Hypothalamus (tissue), 51 donors: ENCODE measurements at places on chromosomes 2 and 18.

DNA sequence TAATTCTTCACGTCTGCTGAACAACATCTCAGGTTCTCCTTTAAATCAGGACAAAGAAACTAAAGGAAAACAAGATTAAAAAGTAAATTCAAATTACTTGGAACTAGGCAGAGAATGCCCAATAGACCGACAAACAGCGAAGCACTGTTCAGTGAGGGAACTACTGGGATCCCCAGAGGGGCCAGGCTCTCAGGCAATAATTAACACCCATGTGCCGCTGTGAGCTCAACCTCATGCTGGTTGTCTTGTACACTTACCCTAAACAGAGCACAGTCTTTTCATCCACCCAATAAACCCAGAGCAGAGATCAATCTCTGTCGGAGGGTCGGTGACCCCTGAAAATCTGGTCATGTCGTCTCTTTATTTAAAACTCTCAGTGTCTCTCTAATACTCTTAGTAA lies 229.9 kb upstream of the CRIM1 start:
- DNase-seq: no peak

DNA sequence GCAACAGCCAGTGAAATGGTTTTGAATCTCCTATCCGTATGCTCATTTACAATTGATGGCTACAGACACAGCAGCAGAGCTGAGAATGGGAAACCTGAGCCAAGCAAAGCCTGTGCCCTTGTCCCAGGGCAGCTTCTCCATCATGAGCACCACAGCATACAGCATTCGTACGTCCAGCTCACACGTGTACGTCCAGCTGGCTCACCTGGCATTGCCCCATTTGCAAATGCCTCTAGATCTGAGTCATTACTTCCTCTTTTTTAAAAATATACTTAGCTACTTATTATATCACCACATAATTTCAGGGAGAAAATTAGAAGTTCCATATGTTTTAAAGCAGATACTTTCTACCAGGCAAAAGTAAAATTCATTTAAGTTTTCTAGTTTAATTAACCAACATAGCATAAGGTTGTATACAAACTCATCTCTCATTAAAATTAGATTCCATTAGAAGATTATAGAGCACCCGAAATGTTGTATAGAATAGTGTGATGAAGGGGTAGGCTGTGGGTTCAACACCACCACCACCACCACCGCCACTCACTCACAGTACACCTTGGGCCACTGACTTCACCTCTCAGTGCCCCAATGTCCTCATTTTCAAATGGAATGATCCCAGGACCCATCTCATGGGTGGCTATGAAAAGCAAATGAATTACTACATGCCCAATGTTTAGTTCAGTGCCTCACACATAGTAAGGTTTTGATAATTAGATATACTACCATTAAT lies 31.4 kb upstream of the TMEM177 start:
- DNase-seq: no peak

DNA sequence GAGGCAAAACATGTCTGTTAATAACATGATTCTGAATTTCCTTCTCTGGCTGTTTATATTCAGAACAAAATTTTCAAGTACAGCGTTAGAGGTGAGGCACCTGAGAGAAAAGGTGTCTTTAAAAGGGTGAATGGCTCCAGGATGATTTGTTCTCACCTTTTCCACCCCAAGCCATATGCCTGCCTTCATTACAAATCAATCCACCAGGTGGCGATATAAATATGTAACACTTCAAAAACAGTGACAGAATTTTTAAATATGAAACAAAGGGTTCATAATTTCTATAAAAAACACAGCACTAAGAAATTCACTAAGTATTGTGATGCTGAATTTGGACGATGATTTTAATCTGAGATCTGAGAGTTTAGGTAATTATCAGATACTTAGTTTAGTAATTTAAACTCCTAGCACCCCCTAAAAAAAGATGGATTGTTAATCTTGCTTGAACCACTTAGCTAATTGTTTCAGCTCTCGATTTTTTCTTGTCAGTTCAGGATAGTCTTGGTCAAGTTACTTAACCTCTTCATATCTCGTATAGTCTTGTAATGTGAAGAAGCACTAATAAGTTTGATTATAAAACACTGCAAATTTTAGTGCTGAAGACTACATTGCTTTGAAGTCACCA lies 528.8 kb downstream of the CPS1 start:
- no peak for DNase-seq

DNA sequence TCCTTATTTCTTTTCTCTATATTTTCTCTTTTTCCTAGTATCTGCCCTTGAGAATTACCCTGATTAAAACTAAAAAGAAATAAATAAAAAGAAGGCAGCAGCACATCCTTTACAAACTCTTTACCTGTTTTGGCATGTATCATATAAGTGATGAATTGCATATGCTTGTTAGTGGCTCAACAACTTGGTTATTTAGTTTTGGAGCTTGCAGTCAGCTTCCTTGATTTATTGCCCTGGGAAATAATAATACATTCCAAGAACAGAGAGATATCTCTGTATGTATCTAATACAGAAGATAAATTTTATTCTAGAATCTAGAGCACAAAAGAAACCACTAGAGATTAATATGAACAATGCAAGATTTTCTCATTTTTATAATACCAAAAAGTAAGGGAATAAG lies 139.8 kb upstream of the ZC3H15 start:
- no peak for DNase-seq

- no peak for DNase-seq
Measured at GRCh38 chr2:71688530-71688929, 235.2 kb downstream of the DYSF start.

DNA sequence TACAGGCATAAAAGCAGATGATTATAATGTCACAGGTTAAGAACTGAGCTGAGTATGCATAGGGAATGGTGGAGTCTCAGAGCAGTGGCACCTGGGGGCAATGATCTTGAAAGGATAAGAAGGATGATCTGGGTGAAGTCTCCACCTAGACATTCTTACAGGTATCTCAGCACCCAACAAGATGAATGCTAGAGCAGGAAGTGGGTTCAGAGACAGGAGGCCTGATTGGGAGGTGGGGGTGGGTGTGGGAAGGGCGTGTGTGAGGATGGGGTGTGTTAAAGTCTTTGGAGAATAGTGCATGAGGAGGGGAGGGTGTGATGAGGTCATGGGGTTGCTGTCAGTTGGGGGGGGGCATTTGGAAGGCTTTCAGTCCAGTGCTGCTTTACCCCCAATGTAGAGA lies 78.8 kb upstream of the UPP2 start:
- DNase-seq: no peak

- DNase-seq: no peak
Measured at GRCh38 chr2:224103651-224104050, 64.6 kb upstream of the SERPINE2 start.

- no peak for DNase-seq
Measured at GRCh38 chr2:33342171-33342570, 134.3 kb upstream of the RASGRP3 start.

DNA sequence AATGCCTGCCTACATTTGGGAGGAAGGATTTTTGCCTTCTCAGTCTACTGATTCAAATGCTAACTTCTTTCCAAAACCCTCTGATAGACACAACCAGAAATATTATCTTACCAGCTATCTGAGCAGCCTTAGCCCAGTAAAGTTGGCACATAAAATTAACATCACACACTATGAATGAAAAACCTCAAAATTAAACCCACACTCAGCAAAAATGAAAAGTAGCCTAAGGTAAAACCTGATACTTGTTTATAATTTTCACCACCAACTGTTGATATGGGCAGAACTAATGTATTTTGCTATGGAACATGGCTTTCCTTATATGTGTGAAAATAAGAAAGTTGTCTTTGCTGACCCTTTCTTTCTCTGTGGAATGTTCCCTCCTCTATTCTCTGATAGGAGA lies 226.0 kb downstream of the DPP10 start:
- no peak for DNase-seq

DNA sequence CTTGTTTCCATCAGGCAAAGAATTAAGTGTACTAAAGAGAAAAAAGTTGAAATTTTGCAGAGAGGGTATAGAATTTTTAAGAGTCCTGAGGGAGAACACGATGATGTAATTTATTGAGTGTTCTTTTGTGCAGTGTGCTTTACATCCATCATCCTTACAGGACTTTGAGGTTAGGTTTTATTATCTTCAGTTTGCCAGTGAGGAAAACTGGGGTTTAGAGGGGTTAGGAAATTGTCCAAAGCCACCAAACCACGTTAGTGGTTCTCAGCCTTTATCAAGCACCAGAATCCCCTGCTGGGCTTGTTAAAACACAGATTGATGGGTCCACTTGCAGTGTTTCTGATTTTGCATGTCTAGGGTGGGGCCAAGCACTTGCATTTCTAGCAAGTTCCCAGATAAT lies 277.5 kb downstream of the KCNS3 start:
- DNase-seq: no peak

DNA sequence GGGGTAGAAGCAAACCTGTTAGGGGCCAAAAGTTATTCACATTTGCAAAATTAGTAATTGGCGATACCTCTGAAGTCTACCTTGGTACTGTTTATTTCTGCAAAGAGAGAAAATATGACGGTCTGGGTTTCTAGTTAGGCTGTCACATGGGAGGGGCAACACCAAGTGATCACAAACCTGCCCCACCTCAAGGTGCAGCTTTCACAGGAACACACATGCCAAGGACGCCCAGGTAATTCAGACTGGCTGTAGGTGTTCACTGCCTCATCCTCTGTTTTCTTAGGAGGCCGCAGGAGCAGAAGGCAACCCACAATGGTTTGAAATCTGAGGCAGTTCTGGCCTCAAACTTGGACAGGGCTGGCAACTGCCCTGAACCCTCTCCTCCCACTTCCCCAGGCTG lies 56.2 kb downstream of the STPG4 start:
- no peak for DNase-seq

DNA sequence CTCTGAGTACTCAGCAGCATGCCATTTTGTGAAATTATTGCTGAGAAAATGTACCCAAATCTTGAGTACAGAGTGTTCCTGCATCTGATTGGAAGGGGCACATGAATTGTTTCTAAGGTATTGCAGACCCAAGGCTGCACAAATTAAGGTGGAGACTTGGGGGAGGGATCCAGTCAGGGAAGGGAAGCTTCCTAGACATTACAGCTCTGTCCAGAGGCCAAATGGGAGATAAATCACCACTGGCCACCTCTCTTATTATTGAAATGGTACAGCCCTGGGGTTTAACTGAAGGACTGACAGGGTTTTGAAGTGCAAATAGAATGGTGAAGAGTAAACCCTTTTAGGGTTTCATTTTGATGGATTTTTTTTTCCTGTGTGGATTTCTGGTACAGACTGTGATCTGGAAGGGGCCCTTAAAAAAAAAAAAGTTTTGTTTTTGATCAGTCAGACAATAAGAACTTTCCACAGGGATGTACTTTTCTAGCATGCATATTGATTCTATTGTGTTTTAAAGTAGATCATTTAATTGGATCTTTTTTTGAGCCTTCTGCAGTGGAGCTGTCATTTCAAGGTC lies 119.4 kb downstream of the GREB1L start:
- DNase-seq: no peak

- no peak for DNase-seq
Measured at GRCh38 chr18:62875323-62875722, 160.0 kb downstream of the PHLPP1 start.

DNA sequence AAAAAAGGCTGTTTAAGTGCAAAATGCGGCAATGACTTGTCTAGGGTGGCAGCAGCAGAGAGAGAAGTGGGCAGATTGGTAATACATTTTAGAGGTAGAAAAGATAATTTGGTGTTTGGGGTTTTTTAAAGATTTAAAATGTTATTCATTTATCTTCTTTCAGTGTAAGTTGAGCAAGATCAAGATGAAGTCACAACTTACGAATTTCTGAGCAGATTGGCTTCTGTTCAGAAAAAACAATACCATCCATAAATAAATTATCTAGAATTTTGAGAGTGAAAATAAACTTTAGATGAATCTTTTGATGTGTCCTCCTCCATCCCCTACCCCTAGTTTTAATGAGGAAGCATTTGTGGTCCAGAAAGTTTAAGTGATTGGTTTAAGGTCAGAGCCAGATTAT lies 47.9 kb upstream of the FAM171B start:
- DNase-seq: no peak

DNA sequence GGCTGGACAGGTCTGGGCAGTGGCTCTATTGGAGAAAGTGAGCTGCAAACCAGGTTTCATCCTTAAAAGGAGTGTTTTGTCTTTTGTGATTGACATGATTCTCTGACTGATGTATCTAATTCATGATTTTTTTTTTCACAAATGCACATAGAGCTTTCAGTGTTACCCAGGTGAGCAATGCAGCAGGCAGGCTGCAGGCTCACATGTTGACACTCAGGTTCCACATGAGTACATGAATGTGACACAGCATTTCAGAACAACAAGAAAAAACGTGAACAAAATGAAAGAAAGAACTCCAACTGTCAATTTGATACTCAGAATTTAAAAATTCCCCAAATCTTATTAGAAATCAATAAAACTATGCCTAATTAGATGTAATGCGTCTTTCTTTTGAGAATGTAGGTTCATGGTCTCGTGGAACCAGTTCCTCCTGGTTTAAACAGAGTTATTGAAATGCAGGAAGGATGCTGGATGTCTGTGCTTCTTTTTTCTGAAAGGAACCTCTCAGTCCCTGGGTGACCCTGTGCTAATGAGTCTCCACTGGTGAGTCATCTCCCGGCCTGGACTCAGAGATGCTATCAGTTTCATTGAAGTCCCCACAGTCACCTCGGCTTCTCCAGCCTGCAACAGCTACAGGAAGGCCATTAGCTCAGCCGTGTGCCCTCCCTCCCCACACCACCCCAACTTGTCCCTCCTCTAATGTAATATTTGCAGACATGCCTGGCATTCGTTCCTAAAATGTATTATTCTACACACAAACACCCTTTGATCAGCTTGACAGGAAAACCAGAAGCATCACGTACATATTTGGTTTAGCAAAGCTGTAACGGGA lies 430.4 kb downstream of the LPIN1 start:
- no peak for DNase-seq

- no peak for DNase-seq
Measured at GRCh38 chr2:145743011-145743410, 1223.1 kb upstream of the ZEB2 start.

- no peak for DNase-seq
Measured at GRCh38 chr2:71661782-71662181, 208.4 kb downstream of the DYSF start.

- no peak for DNase-seq
Measured at GRCh38 chr2:153875801-153876466, 4.2 kb downstream of the GALNT13 start.

DNA sequence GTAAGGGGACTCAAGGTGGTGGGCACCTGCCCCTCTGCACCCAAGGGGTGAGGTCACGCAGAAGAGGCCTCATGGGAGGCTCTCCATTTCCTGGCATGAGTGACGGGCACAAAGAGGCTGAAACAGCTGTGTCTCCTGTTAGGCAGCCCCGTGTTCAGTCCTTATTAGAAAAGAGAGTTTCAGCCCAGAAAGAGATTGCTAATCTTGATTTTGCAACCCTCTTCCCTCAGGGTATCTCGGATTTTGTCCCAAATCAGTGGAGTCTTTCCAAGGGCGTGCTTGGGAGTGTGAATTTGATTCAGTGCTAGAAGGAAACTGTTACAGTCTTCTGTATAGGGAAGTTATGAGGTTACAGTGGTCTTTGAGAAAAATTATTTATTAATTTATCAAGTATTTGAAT lies 10.4 kb downstream of the TNFRSF11A start:
- DNase-seq: no peak

GRCh38 chr2:36059691-36060090 lies 295.9 kb upstream of the CRIM1 start:
- no peak for DNase-seq

- no peak for DNase-seq
Measured at GRCh38 chr2:219947575-219947974, 320.1 kb downstream of the SLC4A3 start.
